ENCODE measurements at places on chromosomes 3 and 15. TPM values are rescaled to one million over a fixed set of nuclear protein-coding genes. Genes with fewer than 3 reads are reported as not detected.
A peak's percentile ranks its signal among the peaks of the same experiment; 100 is the strongest.

DNA sequence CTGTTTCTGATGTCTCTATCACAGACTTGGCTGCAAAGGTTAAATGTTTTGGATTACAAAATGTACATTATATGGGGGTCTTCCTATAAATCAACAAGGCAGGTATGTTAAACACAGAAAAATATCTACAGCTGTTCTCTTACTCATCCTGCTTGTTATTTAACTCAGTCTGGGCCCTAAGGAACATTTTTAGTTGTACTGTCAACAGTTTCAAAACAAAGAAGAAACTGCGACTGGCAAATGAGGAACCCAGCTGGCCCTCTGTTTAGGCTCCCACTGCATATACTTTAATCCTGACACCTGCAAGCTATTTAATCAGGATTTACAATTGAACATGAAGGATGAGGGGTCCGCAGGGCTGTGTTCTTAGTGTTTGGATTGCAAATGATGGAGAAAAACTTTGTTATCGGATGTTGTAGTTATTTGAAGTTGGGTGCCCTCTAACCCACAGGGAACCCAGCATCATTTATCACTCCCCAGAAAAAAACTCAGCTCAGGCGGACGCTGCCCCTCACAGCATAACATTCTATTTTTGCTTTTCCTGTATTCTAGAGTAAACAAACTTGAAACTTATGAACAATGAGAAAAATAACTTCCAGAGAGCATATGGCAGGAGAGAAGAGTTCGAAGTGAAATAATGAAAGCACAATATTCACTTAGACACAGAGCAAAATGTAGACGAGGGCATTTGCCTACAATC, 91.2 kb downstream of the POLR2M start:
- DNase-seq = no peak

DNA sequence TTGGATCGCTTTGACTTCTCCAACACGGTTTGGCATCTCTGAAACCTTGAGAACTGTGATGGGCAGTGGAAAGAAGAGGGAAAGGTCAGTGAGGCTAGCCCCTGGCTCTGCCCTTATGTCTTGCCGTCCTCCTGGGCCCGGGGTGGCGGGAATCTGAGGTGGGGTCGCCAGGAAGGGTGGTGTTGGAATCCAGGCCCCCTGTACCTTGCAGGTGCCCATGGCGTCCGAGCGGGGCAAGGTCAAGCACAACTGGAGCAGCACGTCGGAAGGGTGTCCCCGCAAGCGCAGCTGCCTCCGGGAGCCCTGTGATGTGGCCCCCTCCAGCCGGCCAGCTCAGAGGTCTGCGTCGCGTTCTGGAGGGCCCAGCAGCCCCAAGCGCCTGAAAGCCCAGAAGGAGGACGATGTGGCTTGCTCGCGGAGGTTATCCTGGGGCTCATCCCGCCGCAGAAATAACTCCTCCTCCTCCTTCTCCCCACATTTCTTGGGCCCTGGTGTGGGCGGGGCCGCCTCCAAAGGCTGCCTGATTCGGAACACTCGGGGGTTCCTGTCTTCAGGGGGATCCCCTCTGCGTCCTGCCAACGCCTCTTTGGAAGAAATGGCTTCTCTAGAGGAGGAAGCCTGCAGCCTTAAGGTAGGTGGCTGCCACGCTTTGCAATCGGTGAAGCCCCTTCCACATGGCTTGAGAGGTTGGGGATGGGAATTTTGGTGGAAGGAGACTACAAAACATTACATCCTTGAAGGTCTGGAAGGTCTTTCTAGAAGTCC, 907 bp downstream of the TATDN2 start:
- DNase-seq = peak; percentile 62

- no peak for DNase-seq
Observed at GRCh38 chr3:39515681-39516441, 48.4 kb downstream of the MOBP start.

- no peak for DNase-seq
Observed at GRCh38 chr15:43934480-43934879, 107.7 kb downstream of the WDR76 start.

HEG1 gene
- polyA plus RNA-seq = 5.6 TPM

DNA sequence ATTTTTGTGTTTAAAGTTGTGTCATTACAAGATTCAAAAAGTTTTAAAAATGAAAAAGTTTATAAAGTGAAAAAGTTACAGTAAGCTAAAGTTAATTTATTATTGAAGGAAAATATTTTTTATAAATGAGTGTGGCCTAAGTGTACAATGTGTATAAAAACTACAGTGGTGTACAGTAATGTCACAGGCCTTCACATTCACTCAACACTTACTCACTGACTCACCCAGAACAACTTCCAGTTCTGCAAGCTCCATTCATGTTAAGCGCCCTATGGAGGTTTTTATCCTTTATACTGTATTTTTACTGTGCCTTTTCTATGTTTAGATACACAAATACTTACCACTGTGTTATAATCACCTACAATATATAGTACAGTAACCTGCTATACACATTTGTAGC, 76.3 kb downstream of the DTWD1 start:
- no peak for DNase-seq

DNA sequence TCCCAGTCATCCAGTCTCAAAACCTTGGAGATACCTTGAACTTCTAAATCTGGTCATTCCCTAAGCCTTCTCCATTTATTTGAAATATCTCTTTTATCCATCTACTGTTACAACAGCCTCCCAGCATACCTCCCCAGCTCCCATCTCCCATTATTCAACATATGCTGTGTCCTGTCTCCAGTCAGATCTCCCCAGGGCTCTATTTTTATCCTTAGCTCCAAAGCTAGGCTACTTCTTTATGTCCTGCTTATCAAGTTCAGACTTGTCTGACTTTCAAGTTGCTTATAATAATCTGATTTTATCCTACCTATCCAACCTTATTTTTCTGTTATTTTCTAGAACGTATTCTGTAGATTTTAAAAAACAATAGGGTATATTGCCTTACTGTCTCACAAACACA, 44.2 kb downstream of the IQGAP1 start:
- DNase-seq = no peak

DNA sequence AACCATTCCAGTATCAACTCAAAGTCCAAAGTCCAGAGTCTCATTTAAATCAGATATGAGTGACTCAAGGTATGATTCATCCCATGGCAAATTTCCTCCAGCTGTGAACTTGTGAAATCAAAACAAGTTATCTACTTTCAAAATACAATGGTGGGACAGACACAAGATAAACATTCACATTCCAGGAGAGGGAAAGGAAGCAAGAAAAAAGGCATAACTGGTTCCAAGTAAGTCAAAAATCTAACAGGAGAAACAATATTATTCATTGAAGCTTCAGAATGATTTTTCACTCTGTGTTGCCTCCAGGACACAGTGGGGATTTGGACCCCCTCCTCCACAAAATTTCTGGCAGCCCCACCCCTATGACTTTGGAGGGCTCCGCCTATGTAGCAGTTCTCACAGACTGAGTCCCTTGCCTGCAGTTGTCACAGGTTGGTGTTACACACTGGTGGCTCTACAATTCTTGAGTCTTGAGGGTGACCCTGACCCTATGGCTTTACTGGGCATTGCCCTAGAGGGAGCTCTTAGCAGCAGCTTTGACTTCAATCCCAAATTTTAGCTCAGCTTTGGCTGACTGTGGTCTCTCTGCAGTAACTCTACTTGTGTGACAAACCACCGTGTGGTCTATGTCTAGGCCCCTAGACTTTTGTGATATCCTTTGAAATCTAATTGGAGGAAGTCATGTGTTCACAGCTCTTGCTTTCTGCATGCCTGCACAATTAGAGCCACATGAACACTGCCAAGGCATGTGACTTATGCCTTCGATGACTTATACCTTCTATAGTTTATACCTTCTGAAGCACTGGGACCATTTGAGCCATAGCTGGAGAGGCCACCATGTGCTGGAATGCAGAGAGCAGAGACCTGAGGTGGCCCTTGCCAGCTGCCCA, 644.2 kb downstream of the GRM7 start:
- peak; percentile 78 for DNase-seq

GRCh38 chr15:73389971-73390544, 21.3 kb upstream of the HCN4 start:
- peak; percentile 55 for DNase-seq

DNA sequence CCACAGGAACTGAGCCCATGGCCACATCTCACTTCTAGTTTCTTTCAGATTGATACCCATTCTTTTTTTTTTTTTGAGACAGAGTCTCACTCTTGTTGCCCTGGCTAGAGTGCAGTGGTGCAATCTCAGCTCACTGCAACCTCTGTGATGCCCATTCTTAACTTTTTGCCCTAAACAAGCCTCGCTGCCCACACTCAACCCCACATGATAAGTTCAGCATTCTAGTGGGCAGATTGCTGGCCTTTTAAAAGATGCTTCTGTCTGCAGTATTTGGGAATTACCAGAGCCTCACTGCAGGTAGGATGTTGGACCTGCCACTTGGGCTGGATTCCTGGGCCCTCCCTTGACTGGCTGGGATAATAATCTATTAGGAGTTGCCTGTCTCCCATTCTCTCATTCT, 51.0 kb downstream of the TRANK1 start:
- DNase-seq = no peak

PLSCR5 gene
- not detected for polyA plus RNA-seq

DNA sequence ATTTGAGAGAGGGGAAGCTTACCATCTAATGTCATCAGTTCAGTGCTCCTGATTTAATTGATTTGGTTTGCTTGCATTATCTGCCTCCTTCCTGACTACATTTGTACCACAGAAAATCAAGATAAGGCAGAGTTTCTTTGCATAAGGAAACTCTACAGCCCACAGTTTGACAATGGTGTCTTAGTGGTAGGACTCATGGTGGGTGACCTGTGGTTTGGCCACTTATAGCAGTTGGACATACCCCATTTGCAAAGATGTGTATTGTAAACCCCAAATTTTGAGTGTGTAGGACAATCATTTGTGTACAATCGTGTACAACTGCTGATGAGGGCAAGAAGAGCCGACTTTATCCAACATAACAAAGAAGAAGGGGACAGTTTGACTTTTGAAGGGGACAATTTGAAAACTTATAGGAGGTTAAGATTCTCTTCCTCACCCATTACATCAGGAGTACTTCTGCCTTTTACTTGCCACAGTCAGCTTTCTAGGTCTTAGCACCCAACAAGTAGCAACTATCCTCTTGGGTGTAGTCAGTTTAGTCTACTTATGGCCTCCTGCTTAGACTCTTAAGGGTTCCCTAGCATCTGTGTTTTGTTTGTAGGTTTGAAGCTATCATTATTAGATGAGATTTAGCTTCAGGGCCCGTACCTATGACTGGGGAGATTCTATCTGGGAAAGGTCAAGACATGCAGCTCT, 6.2 kb downstream of the TGFBR2 start:
- no peak for DNase-seq

NPAP1 gene
- not detected for polyA plus RNA-seq

DNA sequence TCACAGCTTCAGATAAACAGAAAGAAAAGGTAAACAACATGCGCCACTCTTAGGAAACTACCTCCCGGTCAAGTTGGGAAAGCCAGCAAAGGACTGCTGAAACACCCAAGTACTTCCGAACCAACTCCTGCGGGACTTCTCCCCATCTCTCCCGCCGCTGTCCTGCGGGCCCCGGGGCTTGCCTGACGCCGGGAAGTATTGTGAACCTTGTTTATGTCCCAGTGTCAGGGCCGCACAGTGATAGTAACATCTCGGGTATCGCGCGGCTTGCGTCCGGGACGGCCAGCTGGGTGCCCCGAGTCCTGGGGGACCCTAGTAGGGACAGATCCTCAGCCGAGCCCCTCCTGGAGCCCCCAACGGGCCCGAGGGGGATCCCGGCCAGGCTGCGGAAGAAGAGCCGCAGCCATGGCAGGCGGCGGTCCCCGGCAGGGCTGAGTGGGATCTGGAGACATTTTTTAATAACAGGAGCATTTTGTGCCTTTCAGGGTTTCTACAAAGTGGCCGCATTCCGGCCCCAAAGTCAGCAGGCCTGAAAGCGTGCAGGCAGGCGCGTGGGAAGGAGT, 756 bp downstream of the CLPX start:
- peak; percentile 73 for DNase-seq

DNA sequence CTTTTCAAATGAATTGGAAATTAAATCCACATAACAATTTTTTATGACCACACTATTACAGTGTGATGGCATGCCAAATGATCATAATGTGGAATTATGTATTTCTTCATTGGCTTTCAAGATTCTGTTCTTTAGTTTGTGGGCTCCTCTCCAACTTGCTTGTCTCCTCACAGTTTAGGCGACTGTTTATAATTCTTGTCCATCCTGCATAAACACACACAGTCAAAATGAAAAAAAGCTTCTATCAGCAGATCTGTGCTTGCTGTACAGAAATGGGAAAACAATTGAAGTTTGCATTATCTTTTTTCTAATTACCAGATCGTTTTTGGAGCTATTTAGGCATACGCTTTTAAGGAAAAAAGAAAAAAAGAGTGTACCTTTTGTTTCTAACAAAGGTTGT, 37.0 kb downstream of the OPA1 start:
- no peak for DNase-seq

- DNase-seq = no peak
Observed at GRCh38 chr3:40765884-40766283, 241.1 kb downstream of the ZNF621 start.

DNA sequence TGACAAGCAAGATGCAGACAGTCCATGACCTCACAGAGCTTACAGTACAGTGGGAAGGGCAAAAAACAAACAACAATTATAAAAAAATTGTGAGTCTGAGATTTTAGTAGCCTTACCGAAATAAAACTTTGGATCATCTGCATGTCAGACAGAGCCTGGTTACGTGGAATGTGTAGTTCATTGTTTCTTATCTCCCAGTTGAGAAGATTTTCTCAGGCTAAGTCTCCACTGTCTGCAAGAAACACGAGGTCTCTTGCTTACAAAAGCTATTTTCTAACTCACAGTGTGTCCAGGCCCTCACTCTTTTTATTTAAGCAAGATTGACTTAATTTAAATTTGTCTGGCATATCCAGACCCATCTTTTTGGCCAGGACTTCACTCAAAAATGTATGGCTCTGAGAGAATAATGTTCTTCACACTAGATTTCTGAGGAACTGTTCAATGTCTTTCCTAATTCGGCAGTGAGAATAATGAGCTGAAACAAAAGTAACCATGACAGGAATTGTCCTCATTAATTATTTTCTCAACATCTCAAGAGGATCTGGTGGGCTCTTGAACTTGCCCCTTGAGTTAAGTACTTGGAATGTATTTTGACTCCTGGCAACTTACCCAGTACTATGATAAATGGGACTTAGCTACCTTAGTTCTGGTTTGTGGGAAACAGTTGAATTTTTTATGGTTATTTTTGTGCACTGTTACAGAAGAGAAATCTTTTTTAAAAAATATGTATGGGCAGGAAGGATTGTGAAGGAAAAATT, 265.1 kb upstream of the COL8A1 start:
- DNase-seq = no peak

ARL13B gene
- 13.9 TPM for polyA plus RNA-seq

Data from A549 (cell line).